Activated CD4-positive, alpha-beta T cell treated with anti-CD3 and anti-CD28 coated beads for 24 hours (primary cell): ENCODE measurements at places on chromosomes 13 and 19.

DNA sequence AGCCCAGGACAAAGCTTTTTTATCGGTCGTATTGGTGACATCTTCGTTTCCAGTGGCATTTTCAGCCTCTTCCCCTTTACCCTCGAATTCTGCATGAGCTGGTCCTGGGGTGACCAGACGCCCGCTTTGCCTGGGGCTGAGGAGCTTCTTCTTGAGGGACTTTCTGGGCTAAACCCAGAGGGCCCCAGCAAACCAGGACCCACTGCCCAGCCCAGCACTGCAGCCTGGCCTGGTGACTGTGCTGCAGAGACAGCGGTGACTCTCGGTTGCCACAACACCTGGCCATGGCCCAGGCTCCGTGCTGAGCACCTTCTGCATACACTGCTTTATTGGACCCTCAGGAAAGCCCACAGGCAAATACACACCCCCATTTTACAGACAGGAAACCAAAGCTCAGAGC is 21.0 kb downstream of the SPACA7 start:
- DNase-seq = no peak

GRCh38 chr19:52896431-52897137 is 851 bp downstream of the ZNF320 start:
- no peak for DNase-seq

DNA sequence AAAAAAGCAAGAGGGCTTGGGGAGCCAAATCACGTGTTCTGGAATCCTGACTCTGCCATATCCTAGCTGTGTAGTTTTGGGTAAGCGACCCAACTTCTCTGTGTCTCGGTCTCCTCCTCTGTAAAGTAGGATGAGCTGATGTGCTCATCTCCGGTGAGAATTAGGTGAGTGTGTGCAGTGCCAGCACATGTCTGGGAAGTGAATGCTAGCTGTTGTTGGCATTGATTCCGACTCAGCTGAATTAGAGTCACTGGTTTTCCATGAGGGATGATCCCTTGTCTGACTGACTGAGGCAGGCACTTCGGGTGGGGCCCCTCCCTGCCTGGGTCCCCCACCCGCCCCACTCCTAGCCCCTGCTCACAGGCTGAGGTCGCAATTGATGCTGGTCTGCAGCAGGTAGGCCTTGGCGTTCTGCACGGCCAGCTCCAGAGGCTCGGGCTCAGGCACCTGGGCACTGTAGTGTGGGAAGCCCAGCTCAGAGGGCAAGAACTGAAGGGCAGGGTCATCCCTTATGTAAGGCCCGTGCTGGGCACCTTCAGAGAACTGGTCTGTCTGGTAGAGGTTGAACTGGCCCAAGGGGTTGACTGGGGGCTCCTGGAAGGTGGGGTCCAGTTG is 835 bp downstream of the RSPH6A start:
- no peak for DNase-seq

DNA sequence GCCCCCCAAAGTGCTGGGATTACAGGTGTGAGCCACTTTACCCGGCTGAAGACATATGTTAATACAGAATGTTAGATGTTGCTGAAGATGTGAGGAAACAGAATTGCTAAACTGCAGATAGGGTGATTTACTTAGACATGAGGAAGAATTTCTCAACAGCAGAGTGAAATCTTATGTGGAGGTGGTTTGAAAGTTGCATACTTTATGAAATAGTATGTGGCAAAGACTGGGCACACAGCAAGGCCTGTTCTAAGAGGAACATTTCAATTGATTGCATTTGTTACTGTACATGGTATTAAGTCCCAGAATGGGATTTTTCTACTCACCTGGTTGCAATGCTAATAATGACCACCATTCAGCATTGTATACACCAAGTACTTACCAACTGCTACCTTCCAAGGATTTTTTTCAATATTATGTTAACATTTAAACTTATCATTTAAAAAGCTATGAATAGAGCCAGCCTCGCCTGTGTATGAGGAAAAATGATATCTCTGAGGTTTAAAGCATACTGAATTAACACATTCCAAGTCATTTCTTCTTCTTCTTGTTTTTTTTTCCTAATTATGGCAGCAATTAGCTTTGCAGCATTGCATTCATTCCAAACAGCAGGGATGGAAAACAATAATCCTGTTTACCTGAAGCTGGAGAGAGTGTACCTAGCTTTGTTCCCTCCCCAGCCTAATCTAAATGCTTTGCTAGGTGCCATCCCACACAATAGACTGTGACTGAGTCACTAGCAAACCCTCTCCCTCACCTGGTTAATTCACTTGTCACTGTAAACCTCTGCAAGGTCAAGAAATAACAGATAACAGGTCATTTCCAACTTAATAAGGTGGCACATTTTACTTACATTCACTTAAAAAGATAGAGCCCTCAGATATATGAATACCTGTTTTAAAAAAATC is 19.4 kb upstream of the KLF5 start:
- no peak for DNase-seq

DNA sequence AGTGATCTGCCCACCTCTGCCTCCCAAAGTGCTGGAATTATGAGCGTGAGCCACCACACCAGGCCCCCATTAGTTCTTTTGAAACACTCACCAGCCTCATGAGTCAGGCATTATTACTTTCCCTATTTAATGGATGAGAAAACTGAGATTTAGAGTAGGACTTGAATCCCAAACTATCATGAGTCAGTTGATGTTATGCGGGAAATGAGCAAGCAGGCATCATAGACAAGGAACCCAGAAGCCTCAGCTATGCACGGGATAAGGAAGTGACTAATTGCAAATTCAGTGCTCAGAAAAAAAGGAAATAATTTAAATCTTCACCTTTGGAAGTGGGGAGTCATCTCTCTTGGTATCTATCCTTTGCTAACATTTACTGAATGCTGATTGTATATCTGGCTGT is 217.5 kb downstream of the ABCC4 start:
- DNase-seq = no peak

DNA sequence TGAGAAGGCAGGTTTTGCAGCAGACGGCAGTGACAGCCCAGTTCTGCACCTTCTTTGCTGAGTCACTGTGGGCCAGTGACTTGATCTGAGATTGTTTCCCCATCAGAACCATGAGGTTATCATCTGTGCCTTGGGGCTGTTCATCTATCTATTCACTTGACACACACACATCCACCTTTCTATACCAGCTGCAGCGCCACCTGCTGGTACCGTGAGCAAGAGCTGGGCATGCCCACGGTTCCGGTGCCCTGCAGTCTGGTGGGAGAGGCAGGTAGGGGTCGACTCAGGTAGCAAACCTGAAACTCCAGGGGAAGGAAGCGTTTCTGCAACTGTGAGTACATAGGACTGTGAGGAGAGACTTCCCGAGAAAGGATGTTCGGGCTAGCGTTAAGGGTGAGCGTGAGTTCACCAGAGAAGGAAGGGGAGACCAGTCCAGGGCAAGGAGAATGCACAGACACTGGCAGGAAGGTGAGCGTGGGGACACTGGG is 7.5 kb upstream of the LIN7B start:
- peak; percentile 52 for DNase-seq

DNA sequence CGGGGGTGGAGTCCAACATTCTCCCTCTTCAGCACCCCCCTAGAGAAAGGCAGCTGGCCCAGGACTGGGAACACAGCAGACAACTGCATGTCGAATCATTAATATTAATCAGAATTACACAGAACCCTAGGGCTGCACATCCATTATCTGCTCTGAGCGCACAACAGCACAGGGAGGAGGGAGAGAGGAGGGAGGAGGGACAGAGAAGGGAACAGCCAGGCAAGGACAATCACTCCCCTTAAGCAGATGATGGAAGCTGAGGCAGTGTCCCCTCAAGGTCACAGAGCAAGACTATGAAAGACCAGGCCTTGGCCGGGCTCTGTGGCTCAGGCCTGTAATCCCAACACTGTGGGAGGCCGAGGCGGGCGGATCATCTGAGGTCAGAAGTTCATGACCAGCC is 25.7 kb downstream of the TLE6 start:
- no peak for DNase-seq

DNA sequence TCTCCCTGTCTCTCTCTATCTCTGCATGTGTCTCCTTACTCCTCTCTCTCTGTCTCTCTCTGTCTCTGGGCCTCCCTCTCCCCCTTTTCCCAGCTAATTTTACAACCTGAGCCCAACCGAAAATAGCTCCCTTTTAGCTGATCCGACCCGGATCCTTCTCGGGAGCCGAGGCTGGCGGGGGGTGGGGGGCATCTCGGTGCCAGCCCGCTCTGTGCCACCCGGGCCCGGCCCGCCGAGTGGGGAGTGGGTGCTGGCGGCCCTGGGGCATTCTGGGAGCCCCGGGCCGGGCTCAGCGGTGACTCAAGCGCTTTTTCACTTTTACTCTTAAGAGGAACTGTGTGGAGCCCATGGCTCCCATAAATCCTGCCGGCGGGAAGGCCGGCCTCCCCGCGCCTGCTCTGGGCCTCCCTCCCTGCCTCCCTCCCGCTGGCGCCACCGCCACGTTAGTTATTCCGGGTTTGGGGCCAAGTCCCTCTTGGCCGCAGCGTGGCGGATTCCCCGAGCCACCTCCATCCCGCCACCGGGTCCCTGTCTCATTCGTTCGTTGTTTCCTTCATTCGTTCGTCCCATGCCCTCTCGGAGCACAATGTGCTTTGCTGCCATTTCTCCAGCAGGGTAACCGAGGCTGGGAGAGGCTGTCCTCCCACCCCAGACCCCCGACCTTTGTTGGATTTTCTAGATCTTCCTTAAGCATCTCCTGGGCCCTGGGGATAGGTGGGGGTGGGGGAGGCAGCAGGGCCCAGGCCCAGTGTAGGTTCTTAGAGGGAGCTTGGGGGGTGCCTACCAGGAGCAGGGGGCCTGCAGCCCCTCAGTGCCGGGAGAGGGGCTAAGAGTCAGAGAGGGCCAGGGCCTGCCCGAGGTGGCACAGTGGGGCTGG is 3.2 kb downstream of the NFIC start:
- DNase-seq = no peak

GRCh38 chr13:55230570-55230908 is 1910.2 kb upstream of the PRR20A start:
- no peak for DNase-seq

DNA sequence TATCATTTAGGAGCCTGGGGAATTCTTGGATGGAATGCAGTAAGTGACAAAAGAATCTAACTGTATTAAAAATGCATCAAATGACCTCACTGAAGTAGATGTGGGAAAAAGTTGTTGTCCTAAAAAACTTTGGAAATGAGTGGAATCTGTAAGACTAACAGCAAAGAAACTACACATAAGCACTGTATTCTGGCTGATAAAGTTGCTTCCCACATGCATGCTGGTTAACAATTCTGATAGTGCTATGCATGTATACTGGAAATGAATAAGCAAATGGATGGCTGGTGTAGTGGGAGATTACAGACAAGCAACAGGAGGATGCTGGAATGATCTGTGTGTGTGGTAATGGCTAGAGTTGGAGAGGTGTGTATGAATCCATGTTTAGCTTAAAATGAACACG is 138.5 kb downstream of the FOXO1 start:
- no peak for DNase-seq

GRCh38 chr19:3249408-3249807 is 24.9 kb downstream of the CELF5 start:
- DNase-seq = no peak

- no peak for DNase-seq
Observed at GRCh38 chr13:50613356-50613831, 230.1 kb downstream of the DLEU7 start.

- DNase-seq = peak; percentile 36
Observed at GRCh38 chr19:29831041-29831548, 19.3 kb downstream of the CCNE1 start.

- DNase-seq = no peak
Observed at GRCh38 chr19:38280030-38280921, 15.9 kb downstream of the SPINT2 start.

DNA sequence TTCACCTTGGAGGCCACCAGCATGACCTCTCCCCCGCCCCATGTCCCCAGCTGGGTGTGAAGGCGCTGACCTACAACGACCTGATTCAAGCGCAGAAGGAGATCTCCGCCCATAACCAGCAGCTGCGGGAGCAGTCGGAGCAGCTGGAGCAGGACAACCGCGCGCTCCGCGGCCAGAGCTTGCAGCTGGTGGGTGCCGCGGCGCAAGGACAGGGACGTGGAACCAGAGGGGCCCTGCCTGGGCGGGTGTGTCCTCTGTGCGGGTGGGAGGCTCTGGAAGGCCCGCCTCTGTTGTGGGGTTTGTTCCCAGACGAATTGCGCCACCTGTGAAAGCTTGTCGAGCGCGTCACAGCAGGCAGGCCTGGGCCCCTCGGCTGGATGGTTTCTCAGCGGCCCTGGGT is 22.3 kb downstream of the PLEKHJ1 start:
- no peak for DNase-seq

DNA sequence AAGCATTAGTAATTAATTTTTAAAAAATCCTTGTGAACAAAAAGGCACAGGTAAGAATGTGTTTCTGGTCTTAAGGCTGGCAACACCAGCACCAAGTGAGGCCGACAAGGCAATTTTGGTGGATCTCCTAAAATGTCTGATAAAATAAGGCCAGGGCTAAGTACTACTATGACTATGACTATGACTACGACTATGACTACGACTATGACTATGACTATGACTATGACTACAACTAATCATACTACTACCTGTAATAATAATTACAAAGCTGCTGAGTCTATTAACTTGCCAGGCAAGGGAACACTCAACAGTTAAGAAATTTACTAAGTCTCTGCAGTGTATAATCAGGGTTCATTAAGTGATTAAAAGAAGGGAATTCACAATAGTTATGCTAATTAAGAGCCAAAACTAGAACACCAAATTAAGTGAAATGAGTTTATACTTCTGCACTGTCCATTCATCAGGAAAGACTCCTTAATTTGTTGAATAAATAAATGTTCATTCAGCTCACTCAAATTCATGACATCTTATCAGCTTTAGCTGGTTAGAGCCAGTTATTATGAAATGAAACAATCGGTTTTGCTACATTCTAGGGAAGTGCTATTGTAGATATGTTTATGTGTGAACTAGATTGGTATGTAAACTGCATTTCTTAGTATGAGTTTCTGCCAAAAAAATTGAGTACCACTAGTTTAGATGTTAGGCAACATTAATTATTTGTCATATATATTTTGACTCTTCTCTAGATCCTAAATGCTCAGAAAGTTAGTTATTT is 1626.2 kb upstream of the PCDH20 start:
- DNase-seq = no peak

GRCh38 chr19:30169196-30169900 is 202.8 kb upstream of the ZNF536 start:
- no peak for DNase-seq

DNA sequence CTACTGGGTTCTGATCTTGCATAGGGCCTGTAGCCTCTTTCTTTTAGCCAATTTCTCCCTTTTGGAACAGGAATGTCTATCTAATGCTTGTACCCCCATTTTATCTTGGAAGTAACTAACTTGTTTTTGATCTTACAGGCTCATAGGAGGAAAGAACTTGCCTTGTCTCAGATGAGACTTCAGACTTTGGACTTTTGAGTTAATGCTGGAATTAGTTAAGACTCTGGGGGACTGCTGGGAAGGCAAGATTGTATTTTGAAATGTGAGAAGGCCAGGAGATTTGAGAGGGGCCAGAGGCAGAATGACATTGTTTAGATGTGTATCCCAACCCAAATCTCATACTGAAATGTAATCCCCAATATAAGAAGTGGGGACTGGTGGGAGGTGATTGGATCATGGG is 2.5 kb upstream of the ZNF546 start:
- DNase-seq = no peak
